ENCODE measurements at places on chromosomes 2 and 18.

DNA sequence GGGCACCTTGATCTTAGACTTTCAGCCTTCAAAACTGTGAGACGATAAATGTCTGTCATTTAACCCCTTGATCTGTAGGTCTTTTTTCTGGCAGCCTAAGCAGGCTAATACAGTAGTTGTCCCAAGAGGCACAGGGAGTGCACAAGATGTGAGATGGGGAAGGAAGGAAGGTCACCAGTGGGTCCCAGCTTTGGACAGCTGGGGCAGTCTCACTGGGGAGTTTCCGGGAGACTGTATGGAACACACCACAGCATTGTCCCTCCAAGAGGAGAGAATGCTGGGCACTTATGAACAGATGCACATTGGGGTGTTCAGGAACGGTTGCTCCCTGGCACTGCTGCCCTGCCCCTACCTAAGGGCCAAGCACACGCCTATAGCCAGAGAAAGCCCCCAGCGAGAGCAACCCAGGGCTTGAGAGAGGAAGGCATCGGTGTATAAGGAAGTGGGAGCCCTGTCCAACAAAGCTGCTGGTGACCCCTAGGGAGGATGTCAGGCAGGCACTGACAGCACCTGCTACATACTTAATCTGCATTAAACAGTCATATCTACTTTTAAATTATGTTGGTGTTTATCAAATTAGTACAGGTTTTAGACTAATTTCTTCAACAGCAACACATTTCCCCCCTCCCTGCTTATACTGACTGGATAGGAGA, 11.6 kb upstream of the NCK2 start:
- DNase-seq = no peak

- no peak for DNase-seq
Observed at GRCh38 chr2:20188851-20189250, 36.1 kb downstream of the SDC1 start.

DNA sequence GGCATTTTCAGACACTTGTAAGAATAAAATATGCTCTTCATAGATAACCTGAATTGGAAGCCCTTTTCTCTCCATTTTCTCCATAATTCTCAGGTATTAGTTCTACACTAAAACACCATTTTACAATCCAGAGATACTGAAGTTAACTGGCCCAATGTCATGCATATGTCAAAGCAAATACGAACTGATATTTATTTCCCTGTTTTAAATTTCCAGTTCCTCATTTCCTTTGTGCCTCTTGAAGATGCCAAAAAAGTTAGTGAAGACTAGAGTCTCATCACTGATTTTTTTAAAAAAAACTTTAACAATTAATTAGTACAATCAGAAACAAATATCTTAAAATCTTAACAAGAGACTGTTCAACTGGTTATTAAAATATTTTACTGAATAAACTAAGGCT, 52.8 kb upstream of the ITGB6 start:
- DNase-seq = no peak

- no peak for DNase-seq
Observed at GRCh38 chr2:138090330-138090729, 126.1 kb downstream of the HNMT start.

Measured in activated naive CD4-positive, alpha-beta T cell (primary cell).